ACHN (cell line): ENCODE measurements at places on chromosomes 1 and 21.

- DNase-seq, result peak; percentile 48
Observed at GRCh38 chr1:7539769-7540175, 231.3 kb upstream of the VAMP3 start.

GRCh38 chr1:233615571-233615970, 1.7 kb downstream of the KCNK1 start:
- no peak for DNase-seq

GRCh38 chr1:203197625-203198024, 11.1 kb upstream of the CHI3L1 start:
- peak; percentile 79 for DNase-seq

DNA sequence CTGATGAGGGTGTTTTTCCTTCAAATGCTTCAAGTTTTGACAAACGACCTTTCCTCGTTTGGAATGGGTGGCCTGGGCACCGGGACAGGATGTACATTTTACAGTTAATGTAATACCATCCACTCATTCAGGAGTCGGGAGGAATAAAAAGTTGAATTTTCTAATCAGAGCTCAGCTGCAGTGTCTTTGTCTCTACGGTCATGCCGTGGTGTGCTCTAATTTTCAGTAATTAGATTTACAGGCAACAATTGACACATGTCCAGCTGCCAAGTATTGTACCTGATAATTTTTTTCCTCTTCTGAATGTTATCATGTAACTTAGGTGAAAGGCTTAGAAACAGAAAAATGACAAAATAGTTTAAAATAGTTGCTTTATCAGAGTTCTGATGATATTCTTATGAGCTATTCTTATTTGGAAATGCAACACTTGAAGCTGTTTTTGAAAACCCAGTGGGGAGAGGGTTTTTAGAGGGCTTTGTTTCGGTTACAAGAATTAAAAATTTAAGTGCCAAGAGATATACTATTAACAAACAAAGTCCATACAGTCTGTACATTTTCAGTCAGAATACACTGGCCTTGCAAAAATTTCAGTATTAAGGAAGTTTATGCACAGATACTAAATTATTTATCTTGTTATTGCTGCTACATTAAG, 1.0 kb downstream of the CDKN2C start:
- no peak for DNase-seq

- no peak for DNase-seq
Observed at GRCh38 chr1:4974981-4975685, 320.7 kb downstream of the AJAP1 start.

GRCh38 chr1:248842781-248843331, 4.8 kb downstream of the ZNF672 start:
- no peak for DNase-seq

DNA sequence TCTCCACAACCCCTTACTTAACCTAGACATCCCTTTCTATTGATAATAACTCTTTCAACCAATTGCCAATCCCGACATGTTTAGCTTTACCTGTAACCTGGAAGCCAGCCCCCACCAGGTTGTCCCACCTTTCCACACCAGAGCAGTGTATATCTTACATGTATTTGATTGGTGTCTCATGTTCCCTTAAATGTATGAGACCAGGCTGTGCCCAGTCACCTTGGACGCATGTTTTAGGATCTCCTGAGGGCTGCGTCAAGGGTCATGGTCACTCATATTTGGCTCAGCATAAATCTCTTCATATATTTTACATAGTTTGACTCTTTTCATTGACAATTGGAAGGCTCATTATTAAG, 5.3 kb upstream of the SLC19A1 start:
- no peak for DNase-seq

GRCh38 chr1:97947695-97948094, 26.9 kb upstream of the DPYD start:
- no peak for DNase-seq

DNA sequence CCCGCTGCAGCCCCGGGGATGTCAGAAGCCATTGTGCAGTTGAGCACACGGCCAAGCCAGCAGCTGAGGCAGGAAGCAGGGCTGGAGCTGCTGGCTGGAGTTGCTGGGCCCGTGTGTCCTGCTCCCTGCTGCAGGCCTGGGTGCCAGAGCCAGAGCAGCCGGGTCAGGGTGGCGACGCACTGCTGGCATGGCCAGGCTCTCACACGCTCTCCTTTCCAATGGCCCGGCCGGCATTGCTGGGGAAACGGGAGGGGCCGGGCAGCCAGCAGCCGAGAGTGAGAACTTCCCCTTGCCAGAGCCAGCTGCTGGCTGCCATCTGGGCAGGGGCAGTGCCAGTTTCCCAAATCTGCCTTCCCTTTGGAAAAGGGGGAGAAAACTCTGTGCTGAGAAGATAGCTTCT, 82.4 kb upstream of the PROX1 start:
- DNase-seq, result no peak

GRCh38 chr1:37410105-37410504, 64.3 kb upstream of the ZC3H12A start:
- DNase-seq, result no peak

DNA sequence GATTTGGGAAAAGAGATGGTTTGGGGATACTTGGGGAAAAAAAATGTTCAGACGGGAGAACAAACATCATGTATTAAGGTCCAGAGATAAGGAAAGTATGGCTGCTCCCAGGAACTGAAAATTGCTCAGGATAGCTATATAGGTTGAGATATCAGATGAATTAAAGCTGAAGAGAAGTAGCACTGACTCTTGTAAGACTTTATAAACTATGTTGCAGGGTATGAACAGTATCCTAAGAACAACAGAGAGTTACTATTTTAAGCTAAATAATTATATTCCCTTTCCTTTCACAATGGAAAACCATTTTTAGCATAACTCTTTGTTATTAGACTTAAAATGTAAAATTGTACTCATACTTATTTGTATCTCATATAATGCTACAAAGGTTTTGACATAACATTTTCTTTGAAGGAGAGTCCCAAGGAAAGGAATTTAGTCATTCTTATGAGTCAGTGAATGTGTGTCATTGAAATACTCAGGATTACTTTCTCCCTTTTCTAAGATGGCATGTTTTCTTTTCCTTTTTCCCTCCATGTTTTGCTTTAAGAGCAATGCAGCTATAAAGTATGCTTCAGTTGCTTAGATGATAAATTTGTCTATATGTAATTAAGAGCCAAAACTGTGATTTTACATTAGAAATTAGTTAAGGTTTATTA, 139.4 kb upstream of the KIAA1614 start:
- DNase-seq, result peak; percentile 53

DNA sequence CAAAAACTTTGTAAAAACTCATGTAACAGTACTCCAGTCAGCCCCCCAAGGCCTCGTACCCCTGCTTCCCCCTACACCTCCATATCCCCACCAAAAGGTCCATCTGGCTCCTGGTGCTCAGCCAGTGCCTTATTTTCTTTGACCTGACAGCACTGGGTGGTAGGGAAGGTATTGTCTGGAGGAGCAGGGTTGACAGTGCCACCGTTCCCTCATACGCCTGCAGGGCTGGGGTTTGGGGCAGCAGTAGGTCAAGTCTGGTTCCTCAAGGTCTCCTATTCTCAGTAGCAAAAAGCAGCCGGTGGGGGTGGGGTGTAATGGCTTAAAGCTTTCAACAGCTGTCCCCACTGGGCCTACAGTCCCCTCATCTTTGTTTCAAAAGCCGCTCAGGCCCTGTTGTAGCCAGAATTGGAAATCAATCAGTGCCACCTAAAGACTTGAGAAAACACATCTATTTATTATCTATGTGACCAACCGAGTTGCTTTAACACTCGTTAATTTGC, 25.3 kb upstream of the TTF2 start:
- no peak for DNase-seq

DNA sequence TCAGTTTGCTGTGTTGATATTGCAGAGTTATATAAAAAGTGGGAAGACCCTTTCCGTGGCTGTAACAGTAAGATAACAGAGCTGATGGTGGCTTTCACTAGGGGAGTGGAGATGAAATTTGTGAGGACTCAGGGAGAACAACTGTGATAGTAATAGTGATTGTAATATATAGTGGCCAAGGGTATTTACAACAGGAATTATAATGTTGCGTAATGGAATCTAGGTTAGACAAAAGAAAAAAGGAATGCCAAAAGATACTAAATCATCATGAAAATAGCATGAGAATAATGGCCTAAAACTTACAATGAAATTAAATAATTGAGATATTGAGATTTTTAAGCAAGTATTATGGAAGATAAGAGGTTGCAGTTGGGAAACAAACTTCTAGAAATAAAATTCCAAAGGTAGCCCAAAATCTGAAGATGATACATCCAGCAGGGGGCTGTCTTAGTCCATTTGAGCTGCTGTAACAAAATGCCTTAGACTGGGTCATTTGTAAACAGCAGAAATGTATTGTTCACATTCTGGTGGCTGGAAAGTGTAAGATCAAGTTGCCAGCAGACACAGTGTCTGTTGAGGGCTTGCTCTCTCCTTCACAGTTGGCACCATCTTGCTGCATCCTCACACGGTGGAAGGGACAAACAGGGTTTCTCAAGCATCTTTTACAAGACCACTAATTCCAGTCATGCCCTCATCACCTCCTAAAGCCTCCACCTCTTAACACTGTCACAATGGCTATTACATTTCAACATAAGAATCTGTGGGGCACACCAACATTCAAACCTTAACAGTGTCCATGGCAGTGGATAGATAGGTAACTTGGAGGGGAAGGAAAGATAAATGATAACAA, 711.2 kb downstream of the MRPL39 start:
- peak; percentile 2 for DNase-seq

DNA sequence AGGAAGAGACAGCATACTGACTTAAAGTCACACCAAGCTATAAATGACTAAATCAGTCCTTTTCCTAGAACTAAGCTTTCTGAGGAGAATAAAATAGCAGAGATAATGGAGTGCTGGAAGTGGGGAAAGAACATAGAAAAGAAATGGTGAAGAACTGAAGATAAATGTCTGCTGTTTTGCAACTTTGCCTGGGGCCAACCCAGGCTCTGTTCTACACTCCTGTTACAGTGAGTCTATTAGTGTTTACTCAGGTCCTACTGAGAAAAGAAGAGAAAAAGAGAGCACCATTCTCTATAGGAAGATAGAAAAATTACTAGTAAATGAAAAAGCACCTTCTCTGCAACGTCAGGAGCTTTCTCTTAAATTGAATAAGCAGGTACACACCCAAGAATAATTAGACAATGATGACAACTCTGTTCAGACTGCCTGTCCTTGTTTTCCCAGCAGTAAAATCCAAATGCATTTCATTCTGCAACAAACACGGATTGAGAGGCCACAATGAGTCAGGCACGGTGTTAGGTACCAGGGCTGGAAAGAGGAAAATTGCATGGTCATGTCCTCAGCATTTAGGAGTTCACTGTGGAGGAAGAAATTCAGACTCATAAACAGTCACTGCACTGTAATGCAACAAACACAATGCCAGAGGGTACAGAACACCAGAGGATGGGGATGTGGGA, 139.4 kb upstream of the CAMK1G start:
- no peak for DNase-seq

- DNase-seq, result no peak
Observed at GRCh38 chr21:39952265-39952664, 85.0 kb downstream of the PCP4 start.

DNA sequence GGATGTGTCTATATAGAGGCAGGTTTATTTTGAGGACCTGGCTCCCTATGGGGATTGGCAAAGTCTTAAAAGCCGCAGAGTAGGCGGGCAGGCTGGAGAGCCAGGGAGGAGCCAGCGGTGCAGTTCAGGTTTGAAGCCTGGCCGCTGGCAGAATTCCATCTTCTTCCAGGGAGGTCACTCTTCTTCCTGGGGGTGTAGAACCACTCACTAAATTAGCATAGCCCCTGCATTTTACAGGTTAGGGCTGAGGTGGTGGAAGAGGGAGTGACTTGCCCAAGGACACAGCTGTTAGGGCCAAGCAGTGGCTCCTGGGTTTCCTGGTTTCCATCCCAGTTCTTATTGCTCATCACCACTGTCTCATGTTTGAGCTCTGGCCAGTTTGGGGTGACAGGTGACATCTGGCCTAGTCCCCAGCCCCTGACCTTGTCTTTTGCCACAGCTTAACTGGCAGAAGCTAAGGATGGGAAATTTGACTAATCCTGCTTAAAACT, 1.4 kb downstream of the PINK1 start:
- DNase-seq, result no peak

- DNase-seq, result no peak
Observed at GRCh38 chr21:44964381-44964780, 24.6 kb downstream of the SLX9 start.

GRCh38 chr1:77874804-77875445, 13.5 kb upstream of the NEXN start:
- DNase-seq, result no peak

- DNase-seq, result no peak
Observed at GRCh38 chr1:87806379-87807094, 477.9 kb downstream of the LMO4 start.

GRCh38 chr1:184088037-184088436, 36.5 kb downstream of the TSEN15 start:
- no peak for DNase-seq

DNA sequence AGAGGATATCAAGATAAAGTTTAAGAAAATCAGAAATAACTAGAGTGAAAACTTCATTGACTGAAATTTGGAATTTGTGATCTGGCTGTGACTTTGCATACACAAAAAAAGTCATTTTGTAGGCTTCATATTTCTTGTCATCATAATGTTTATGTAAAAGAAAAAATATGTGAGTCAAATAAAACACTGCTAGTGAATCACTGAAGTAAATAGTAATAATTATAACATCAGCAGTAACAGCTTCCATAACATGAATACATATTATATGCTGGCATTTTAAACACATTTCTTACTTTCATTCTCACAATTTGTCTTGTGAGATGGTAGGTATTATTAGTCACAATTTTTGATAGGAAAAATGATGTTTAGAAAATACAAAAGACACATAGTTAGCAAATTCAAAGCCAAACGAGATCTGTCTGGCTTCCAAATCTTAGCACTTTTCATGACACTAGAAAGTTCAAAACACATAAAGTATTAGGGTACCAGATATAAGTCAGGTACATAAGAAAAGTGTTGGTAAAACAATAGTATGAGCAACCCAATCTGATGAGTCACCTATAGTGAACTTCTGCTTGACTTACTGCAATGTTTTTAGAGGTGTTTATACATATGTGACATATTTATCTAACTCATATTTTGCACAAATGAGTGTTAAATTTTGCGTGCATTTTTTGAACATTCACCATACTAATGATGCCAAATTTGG, 241.0 kb upstream of the SNX7 start:
- no peak for DNase-seq
